ENCODE measurements at places on chromosomes 4 and X. TPM values are rescaled to one million over a fixed set of nuclear protein-coding genes. Genes with fewer than 3 reads are reported as not detected.

DNA sequence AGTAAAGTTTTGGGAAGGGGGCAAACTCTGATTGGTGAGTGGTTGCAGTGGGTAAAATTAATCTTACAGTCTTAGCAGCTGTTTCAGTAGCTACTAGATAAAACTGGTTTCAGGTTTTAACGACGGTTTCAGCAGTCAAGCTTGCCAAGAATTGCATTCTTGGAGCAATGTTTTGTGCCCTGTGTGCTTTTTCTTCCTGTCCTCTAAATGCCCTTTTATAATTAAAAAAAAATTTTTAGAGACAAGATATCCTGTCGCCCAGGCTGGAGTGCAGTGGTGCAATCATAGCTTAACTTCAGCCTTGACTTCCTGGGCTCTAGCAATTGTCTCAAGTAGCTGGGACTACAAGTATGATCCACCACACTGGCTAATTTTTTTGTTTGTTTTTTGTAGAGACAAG lies 6.3 kb upstream of the PPEF2 start:
- H3K27me3 ChIP-seq, result no peaks in the 10 kb centered on the region
- no peaks in the 10 kb centered on the region for H3K4me1 ChIP-seq
- no peak for DNase-seq
- H3K36me3 ChIP-seq, result peaks cover 4% of the 10 kb centered on the region
- H3K27ac ChIP-seq, result no peak overlapping the region
- no peak overlapping the region for H3K4me3 ChIP-seq

DNA sequence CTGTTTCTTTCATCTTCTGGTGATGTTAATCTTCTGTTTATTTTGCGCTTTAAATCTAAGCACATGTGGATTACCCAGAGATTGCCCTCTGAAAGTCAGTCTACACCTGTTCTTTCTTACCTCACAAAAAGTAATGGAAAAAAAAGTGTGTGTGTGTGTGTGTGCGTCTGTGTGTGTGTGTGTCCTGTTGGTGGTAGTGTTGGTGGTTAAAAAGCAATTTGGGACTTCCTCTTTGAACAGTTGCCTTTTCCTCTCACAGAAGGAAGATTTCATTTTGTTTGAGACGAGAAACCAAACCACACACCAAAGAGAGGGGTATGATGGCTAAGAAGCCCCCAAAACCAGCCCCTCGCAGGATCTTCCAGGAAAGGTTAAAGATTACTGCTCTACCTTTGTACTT lies at the start of gene STAP1:
STAP1 (plus strand) TSS at position 235 of the 400 bp plus-strand sequence; CDS start at position 318, 83 bp downstream.
- H3K27me3 ChIP-seq, result no peaks in the 10 kb centered on the region
- no peaks in the 10 kb centered on the region for H3K36me3 ChIP-seq
- peaks cover 3% of the 10 kb centered on the region for H3K4me1 ChIP-seq
- peak within 1 kb of the TSS; percentile 59 for H3K27ac ChIP-seq
- H3K4me3 ChIP-seq, result peak within 1 kb of the TSS; percentile 54
- peak; percentile 80 for DNase-seq

GRCh38 chrX:13397878-13398818 lies 78.3 kb upstream of the ATXN3L start:
- H3K4me3 ChIP-seq, result no peak overlapping the region
- H3K27me3 ChIP-seq, result no peaks in the 10 kb centered on the region
- H3K4me1 ChIP-seq, result no peaks in the 10 kb centered on the region

GRCh38 chr4:8328456-8328855 lies 58.9 kb downstream of the HTRA3 start:
- DNase-seq, result no peak
- H3K4me1 ChIP-seq, result no peaks in the 10 kb centered on the region
- no peak overlapping the region for H3K27ac ChIP-seq
- no peaks in the 10 kb centered on the region for H3K27me3 ChIP-seq
- H3K36me3 ChIP-seq, result no peaks in the 10 kb centered on the region

DNA sequence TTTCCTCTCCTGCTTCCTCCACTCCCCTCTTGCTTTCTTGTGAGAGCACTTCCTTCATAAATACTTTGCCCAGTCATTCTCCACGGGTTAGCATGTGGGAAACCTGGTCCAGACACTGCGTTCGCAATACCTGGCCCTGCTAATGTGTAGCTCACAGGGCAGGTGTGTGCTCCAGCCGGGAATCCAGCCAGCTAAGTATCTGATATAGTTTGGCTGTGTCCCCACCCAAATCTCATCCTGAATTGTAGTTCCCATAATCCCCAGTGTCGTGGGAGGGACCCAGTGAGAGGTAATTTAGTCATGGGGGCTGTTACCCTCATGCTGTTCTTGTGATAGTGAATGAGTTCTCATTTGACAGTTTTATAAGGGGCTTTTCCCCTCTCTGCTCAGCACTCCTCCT lies 32.2 kb upstream of the STX18 start:
- H3K27ac ChIP-seq, result no peak overlapping the region
- no peak overlapping the region for H3K4me3 ChIP-seq
- H3K36me3 ChIP-seq, result no peaks in the 10 kb centered on the region

- no peaks in the 10 kb centered on the region for H3K27me3 ChIP-seq
- no peak overlapping the region for H3K27ac ChIP-seq
- no peaks in the 10 kb centered on the region for H3K36me3 ChIP-seq
- no peak for DNase-seq
- H3K4me3 ChIP-seq, result no peak overlapping the region
These were observed 168.9 kb downstream of the CBR4 start for GRCh38 chr4:168841000-168841671.

DNA sequence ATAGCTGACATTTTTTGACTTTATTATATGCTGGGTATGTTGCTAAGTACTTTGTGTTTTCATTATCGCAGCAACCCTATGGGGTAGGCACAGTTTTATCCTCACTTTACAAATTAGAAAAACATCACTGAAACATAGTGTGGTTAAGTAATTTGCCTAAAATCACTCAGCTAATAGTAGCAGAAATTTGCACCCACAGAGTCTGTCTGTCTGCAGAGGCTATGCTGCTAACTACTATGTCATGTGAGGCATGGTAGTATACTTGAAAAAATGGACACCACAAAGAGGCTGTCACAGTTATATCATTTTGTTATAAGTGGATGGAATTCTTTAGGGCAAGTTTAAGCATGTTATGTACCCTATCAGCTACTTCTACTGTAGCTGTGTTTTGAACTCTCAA lies 69.0 kb downstream of the STAG2 start:
- H3K27me3 ChIP-seq, result no peaks in the 10 kb centered on the region
- H3K4me1 ChIP-seq, result no peaks in the 10 kb centered on the region
- no peak overlapping the region for H3K27ac ChIP-seq
- H3K4me3 ChIP-seq, result no peak overlapping the region
- no peaks in the 10 kb centered on the region for H3K36me3 ChIP-seq

- H3K4me1 ChIP-seq, result no peaks in the 10 kb centered on the region
- no peak overlapping the region for H3K27ac ChIP-seq
- H3K36me3 ChIP-seq, result no peaks in the 10 kb centered on the region
- no peak overlapping the region for H3K4me3 ChIP-seq
- no peak for DNase-seq
These were observed 942.3 kb upstream of the SLIT2 start for GRCh38 chr4:19309378-19309777.

DNA sequence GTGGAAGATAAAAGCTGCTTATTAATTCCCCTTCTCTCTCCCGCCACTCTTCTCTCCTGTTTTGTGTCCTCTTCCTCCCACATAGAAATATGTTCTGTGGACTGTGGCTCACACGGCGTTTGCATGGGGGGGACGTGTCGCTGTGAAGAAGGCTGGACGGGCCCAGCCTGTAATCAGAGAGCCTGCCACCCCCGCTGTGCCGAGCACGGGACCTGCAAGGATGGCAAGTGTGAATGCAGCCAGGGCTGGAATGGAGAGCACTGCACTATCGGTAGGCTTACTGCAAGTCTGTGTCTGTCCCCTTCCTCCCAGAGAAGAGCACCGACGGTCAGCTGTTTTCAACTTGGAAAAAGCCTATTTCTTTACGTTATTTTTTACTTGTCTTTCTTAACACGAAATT lies 229.1 kb downstream of the DCTD start:
- H3K36me3 ChIP-seq, result no peaks in the 10 kb centered on the region
- no peaks in the 10 kb centered on the region for H3K4me1 ChIP-seq

- no peak overlapping the region for H3K27ac ChIP-seq
- H3K4me1 ChIP-seq, result peaks cover 4% of the 10 kb centered on the region
- DNase-seq, result peak; percentile 55
- no peaks in the 10 kb centered on the region for H3K36me3 ChIP-seq
These were observed 17.3 kb downstream of the NIPAL1 start for GRCh38 chr4:48033825-48034413.

GRCh38 chrX:140318296-140318695 lies 186.6 kb downstream of the SOX3 start:
- no peaks in the 10 kb centered on the region for H3K4me1 ChIP-seq
- DNase-seq, result no peak
- H3K27me3 ChIP-seq, result no peaks in the 10 kb centered on the region

GRCh38 chr4:138702190-138702824 lies 313.3 kb upstream of the NOCT start:
- no peak overlapping the region for H3K4me3 ChIP-seq
- no peak overlapping the region for H3K27ac ChIP-seq
- no peak for DNase-seq
- H3K4me1 ChIP-seq, result no peaks in the 10 kb centered on the region
- H3K36me3 ChIP-seq, result no peaks in the 10 kb centered on the region

DNA sequence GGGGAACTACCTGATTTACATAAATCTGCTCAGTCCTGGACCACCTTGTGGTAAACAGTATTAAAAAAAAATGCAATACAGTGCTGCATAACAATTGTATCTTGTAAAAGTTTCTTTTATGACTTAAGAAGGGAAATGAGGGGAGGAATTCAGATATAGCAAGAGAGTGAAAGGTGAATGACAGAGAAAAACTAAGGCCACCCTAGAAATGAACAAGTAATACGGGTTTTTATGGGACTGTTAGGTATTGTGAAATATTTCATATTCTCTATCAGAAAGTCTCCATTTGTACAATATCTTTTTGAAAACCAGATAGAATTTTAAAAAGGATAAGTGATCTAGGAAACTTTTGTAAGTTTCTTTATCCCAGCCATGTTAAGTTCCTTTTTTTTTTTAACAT lies 69.7 kb upstream of the NOCT start:
- no peaks in the 10 kb centered on the region for H3K4me1 ChIP-seq
- H3K27ac ChIP-seq, result no peak overlapping the region
- no peak overlapping the region for H3K4me3 ChIP-seq
- no peaks in the 10 kb centered on the region for H3K27me3 ChIP-seq

- no peaks in the 10 kb centered on the region for H3K36me3 ChIP-seq
- H3K27ac ChIP-seq, result no peak overlapping the region
- H3K4me1 ChIP-seq, result no peaks in the 10 kb centered on the region
- no peak overlapping the region for H3K4me3 ChIP-seq
- no peaks in the 10 kb centered on the region for H3K27me3 ChIP-seq
These were observed 135.1 kb downstream of the RAPGEF2 start for GRCh38 chr4:159237975-159238374.

- H3K27ac ChIP-seq, result no peak overlapping the region
- H3K4me3 ChIP-seq, result no peak overlapping the region
- no peaks in the 10 kb centered on the region for H3K36me3 ChIP-seq
- no peak for DNase-seq
These were observed 483.8 kb downstream of the AFF2 start for GRCh38 chrX:148984238-148984637.

- H3K27ac ChIP-seq, result no peak overlapping the region
- H3K4me1 ChIP-seq, result no peaks in the 10 kb centered on the region
- H3K36me3 ChIP-seq, result no peaks in the 10 kb centered on the region
- no peaks in the 10 kb centered on the region for H3K27me3 ChIP-seq
- DNase-seq, result no peak
- no peak overlapping the region for H3K4me3 ChIP-seq
These were observed 51.7 kb downstream of the METTL14 start for GRCh38 chr4:118736900-118737299.

- no peaks in the 10 kb centered on the region for H3K36me3 ChIP-seq
- no peak for DNase-seq
- no peaks in the 10 kb centered on the region for H3K4me1 ChIP-seq
- no peak overlapping the region for H3K4me3 ChIP-seq
- no peaks in the 10 kb centered on the region for H3K27me3 ChIP-seq
These were observed 30.7 kb upstream of the FGF13 start for GRCh38 chrX:138742217-138742616.

- no peak overlapping the region for H3K27ac ChIP-seq
- no peaks in the 10 kb centered on the region for H3K4me1 ChIP-seq
- no peaks in the 10 kb centered on the region for H3K36me3 ChIP-seq
These were observed 117.6 kb upstream of the NDST3 start for GRCh38 chr4:117916728-117917127.

DNA sequence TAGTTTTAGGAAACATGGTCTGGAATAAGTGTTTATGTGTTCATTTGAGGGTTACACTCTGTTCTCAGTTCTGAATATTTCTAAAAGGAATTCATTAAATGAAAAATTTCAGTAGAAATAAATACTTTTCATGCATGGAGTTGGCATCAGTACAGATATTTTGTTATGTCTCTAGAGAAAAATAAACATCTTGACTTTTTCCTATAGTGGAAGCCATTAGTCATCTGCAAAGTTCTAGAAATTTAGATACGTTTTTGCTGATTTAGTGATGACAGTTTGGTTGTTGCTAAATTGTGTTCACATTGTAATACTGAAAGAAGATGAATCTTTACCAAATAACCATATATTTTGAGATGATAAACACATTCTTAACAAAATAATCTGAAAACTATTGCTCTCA lies 268.2 kb upstream of the TEX13A start:
- H3K27ac ChIP-seq, result no peak overlapping the region
- no peak overlapping the region for H3K4me3 ChIP-seq
- no peaks in the 10 kb centered on the region for H3K36me3 ChIP-seq
- no peaks in the 10 kb centered on the region for H3K27me3 ChIP-seq
- DNase-seq, result no peak

DNA sequence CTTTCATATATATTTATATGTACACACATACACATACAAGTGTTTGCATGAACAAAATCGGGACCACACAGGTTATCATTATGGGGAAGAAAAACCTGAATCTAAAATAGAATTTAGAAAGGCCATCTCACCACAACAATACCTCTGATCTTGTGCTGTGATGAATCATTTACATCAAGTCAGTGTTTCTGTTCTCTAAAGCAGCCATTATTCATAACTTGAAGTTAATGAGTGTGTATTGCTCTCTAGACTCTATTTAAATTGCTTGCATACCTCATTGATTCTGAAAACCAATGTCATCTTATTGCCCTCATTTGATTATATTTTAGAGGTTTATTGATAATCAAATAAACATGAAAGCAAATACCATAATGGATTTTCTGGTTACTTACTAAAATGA lies 71.6 kb downstream of the FAM114A1 start:
- no peak overlapping the region for H3K27ac ChIP-seq
- no peaks in the 10 kb centered on the region for H3K27me3 ChIP-seq
- H3K4me1 ChIP-seq, result no peaks in the 10 kb centered on the region
- no peaks in the 10 kb centered on the region for H3K36me3 ChIP-seq

The HDAC6 gene
- 121 TPM for total RNA-seq

The AKAP4 gene
- total RNA-seq, result not detected

The CRMP1 gene
- 0.31 TPM for total RNA-seq

The TLR10 gene
- 1.00 TPM for total RNA-seq

The PDE6B gene
- 16.2 TPM for total RNA-seq

The GLA gene
- total RNA-seq, result 27.1 TPM

The BEX3 gene
- total RNA-seq, result 66.0 TPM

The ADGRG4 gene
- total RNA-seq, result not detected

The STARD8 gene
- 3.5 TPM for total RNA-seq

The KCNIP4 gene
- not detected for total RNA-seq

The KIT gene
- 0.23 TPM for total RNA-seq

The CENPVL3 gene
- not detected for total RNA-seq

The SHISA3 gene
- not detected for total RNA-seq

The FAM13A gene
- total RNA-seq, result 10.2 TPM

The FBXL5 gene
- 54.3 TPM for total RNA-seq

The NPY1R gene
- not detected for total RNA-seq

All from naive thymus-derived CD4-positive, alpha-beta T cell (primary cell).